Thymus (tissue), 14 donors: ENCODE measurements at places on chromosomes 6 and 20. TPM values are rescaled to one million over a fixed set of nuclear protein-coding genes. Genes with fewer than 3 reads are reported as not detected.

- no peak for DNase-seq
Observed at GRCh38 chr6:144331491-144331969, 46.4 kb downstream of the UTRN start.

DNA sequence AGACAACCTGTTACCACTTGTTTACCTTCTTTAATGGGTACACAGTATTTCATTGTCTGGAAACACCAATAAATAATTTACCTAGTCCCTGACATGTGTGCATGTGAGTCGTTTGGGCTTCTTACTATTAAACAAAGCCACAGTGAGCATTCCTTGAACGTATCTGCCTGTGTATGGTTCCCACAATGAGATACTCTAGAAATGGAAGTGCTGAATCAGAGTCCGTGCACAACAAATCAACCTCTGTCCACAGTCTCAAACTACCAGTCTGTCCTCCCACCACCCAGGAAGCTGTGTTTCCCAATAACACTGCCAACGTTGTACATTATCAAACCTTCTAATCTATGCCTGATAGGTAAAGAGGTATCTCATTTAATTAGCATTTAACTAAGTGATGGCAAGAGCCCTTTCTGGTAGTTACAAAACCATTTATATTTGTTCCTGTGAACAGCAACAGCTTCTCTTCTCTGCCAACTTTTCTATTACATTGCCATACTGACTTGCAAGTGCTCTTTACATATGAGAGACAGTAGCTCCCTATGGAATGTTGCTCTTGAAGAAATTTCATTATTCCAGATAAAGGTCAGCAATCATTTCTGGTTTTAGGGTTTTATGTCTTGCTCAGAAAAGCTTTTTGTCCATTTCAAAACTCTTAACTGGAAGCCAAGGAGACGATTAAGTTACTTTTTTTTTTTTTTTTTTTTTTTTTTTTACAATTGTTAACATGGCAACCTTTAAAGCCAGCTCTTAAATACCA lies 14.7 kb downstream of the JAG1 start:
- DNase-seq = no peak

GRCh38 chr6:11606332-11606731 lies 68.8 kb downstream of the TMEM170B start:
- no peak for DNase-seq

DNA sequence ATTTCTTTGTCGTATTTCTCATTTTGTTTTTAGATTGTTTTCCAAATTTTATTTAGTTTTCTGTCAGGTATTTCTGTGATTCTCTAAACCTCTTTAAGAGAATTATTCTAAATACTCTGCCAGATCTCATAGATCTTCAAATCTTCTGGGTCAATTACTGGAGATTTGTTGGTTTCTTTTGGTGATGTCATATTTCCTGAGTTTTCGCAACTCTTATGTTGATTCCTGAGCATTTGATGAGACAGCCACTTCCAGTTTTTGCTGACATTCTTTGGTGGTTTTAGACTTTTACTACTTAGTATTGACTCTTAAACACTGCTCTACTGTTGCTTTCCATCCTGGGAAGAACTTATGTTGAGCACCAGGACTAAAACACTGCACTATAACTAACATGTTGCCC lies 21.9 kb downstream of the ADGB start:
- no peak for DNase-seq

GRCh38 chr6:165774903-165775601 lies 112.0 kb upstream of the PDE10A start:
- no peak for DNase-seq

The PNRC1 gene
- 114 TPM for total RNA-seq

The ALDH5A1 gene
- total RNA-seq = 35.1 TPM
